ENCODE measurements at places on chromosomes 12 and 14. TPM values are rescaled to one million over a fixed set of nuclear protein-coding genes. Genes with fewer than 3 reads are reported as not detected.

Gene KRT1
- not detected for total RNA-seq

Gene RABGGTA
- 21.0 TPM for total RNA-seq

Gene GPR162
- total RNA-seq: 0.74 TPM

Gene FAM161B
- total RNA-seq: 1.3 TPM

- no peak overlapping the region for H3K4me3 ChIP-seq
- no peak for DNase-seq
- no peaks in the 10 kb centered on the region for H3K36me3 ChIP-seq
- no peak overlapping the region for H3K27ac ChIP-seq
- no peaks in the 10 kb centered on the region for H3K27me3 ChIP-seq
- H3K4me1 ChIP-seq: no peaks in the 10 kb centered on the region
Observed at GRCh38 chr12:117452112-117452511, 90.7 kb upstream of the NOS1 start.

- H3K27ac ChIP-seq: no peak overlapping the region
- no peaks in the 10 kb centered on the region for H3K27me3 ChIP-seq
- H3K4me3 ChIP-seq: no peak overlapping the region
- DNase-seq: no peak
- H3K4me1 ChIP-seq: peaks cover 9% of the 10 kb centered on the region
- no peaks in the 10 kb centered on the region for H3K36me3 ChIP-seq
Observed at GRCh38 chr12:6956021-6956727, 5.0 kb downstream of the PTPN6 start.

- H3K27me3 ChIP-seq: no peaks in the 10 kb centered on the region
- no peaks in the 10 kb centered on the region for H3K36me3 ChIP-seq
- peak; percentile 71 for DNase-seq
- H3K27ac ChIP-seq: no peak overlapping the region
- no peak overlapping the region for H3K4me3 ChIP-seq
- peaks cover 26% of the 10 kb centered on the region for H3K4me1 ChIP-seq
Observed at GRCh38 chr14:59215322-59215721, 26.9 kb downstream of the DAAM1 start.

DNA sequence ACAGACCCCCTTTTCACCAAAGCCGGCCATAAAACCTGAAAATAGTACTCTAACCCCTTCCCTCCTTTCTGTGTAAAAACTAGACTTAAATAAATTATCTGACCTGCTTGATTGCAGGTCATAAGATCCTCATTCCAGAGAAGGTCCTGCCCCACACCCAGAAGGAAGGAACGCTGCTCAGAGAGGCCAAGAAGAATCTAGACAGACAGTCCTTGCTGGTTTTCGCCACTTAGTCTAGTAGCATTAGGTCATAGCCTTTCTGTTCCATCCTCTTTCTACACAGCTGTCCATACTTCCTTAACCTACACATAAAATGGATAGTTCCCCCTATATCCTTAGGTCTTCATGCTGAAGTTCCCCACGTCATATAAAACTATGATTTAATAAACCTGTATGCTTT is 83.7 kb upstream of the IGF1 start:
- no peak overlapping the region for H3K4me3 ChIP-seq
- no peak for DNase-seq
- no peaks in the 10 kb centered on the region for H3K36me3 ChIP-seq

DNA sequence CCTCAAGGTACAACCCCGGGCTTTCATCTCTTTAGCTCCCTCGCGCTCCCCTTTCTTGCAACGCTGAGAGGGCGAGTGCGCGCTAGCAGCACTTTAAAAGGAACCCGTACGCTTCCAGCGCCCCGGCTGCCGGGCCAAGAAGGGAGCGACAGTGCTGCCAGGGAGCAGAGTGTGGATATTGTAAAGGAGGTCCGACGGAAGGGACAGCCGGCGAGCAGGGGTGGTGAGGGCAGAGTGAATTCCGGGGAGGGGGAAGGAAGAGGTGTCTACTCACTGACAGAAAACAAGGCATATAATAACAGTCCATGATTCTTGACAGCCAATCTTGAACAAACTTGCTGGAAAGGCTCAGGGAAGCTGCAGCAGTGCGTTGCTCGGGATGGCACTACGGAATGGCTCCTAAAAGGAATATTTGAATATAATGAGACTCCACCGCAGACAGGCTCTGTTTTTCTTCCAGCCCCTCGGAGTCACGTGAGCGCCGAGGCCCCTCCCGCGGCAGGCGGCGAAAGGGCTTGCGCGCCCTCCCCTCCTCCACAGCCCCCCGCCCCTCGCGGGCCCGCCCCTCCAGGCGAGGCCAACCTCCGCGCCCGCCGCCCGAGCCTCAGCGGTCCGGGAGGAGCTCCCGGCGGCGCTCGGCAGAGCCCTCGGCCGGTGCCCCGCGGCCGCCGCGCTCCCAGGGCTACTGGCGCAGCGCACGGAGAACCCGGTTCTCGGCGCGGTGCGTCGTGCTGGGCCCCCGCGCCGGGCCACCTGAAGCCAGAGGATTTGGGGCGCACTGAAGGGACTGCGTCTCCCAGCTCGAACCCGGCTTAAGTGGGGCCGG is 3.4 kb downstream of the BMP4 start:
- H3K27ac ChIP-seq: peak overlapping the region; percentile 72
- H3K36me3 ChIP-seq: no peaks in the 10 kb centered on the region
- no peaks in the 10 kb centered on the region for H3K4me1 ChIP-seq
- H3K4me3 ChIP-seq: peak overlapping the region; percentile 29
- DNase-seq: peak; percentile 79
- H3K27me3 ChIP-seq: no peaks in the 10 kb centered on the region

GRCh38 chr14:90846511-90846910 is 30.3 kb upstream of the TTC7B start:
- H3K4me1 ChIP-seq: no peaks in the 10 kb centered on the region
- H3K4me3 ChIP-seq: no peak overlapping the region
- H3K36me3 ChIP-seq: no peaks in the 10 kb centered on the region
- no peaks in the 10 kb centered on the region for H3K27me3 ChIP-seq
- no peak for DNase-seq

DNA sequence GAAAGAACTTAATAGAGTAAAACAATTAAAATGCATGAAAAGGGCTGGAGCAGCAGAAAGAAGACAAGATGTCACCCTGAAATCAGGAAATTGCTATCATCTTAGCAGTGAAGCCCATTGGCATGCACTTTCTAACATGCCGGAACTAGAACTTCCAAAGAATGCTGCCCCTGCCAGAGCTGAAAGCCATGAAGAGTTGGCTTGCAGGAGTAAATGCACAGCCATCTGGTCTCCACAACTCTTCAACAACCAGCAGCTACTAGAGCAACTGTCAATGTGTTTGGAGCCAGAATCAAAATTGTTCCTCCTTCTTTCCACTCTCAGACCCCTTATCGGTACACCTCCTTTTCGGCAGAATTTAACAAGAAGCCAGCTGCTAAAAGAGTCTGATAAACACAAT is 414.1 kb downstream of the KCNH5 start:
- no peaks in the 10 kb centered on the region for H3K4me1 ChIP-seq
- H3K27me3 ChIP-seq: no peaks in the 10 kb centered on the region
- no peak overlapping the region for H3K27ac ChIP-seq

- no peak overlapping the region for H3K4me3 ChIP-seq
- H3K27ac ChIP-seq: no peak overlapping the region
- no peak for DNase-seq
- no peaks in the 10 kb centered on the region for H3K36me3 ChIP-seq
- peaks cover 5% of the 10 kb centered on the region for H3K4me1 ChIP-seq
Observed at GRCh38 chr14:101442451-101442850, 118.8 kb upstream of the DIO3 start.

- no peak for DNase-seq
- H3K36me3 ChIP-seq: no peaks in the 10 kb centered on the region
- no peak overlapping the region for H3K4me3 ChIP-seq
Observed at GRCh38 chr12:122013136-122013535, 8.5 kb upstream of the BCL7A start.
